ENCODE measurements at places on chromosomes 1 and 21. TPM values are rescaled to one million over a fixed set of nuclear protein-coding genes. Genes with fewer than 3 reads are reported as not detected.

DNA sequence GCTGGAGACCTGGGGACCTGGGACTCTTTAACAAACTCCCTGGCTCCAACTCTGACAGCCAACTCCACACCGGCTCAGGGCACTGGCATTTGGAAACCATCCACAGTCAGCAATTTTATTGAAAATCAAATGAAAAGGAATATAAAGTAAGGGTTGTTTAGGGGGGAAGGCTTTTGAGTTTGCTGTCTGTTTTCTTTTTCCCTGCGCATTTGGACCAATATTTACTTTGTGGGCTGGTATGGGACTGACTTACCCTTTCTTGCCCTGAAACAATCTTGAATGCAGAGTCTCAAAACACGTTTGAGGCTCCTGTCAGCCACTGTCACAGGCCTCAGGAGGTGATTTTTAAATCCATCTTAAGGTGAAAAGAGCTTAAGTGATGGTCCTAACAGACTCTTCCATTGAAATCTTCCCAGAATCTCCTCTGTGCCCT is 15.4 kb upstream of the EFHD2 start:
- no peak for DNase-seq

- no peak for DNase-seq
These were observed 19.5 kb upstream of the HLCS start for GRCh38 chr21:36985751-36986594.

DNA sequence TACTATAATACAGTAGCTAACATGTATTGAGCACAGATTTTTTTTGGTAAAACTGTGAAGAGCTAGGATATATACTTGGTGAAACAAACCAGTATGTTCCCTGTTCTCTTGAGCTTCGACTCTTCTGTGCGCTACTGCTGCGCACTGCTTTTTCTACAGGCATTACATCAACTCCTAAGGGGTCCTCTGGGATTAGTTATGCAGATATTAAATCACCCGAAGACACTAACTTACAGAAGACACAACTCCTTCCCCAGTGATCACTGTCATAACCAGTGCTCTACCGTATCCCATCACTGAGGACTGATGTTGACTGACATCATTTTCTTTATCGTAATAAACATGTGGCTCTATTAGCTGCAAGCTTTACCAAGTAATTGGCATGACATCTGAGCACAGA is 24.7 kb downstream of the LGALS8 start:
- no peak for DNase-seq

DNA sequence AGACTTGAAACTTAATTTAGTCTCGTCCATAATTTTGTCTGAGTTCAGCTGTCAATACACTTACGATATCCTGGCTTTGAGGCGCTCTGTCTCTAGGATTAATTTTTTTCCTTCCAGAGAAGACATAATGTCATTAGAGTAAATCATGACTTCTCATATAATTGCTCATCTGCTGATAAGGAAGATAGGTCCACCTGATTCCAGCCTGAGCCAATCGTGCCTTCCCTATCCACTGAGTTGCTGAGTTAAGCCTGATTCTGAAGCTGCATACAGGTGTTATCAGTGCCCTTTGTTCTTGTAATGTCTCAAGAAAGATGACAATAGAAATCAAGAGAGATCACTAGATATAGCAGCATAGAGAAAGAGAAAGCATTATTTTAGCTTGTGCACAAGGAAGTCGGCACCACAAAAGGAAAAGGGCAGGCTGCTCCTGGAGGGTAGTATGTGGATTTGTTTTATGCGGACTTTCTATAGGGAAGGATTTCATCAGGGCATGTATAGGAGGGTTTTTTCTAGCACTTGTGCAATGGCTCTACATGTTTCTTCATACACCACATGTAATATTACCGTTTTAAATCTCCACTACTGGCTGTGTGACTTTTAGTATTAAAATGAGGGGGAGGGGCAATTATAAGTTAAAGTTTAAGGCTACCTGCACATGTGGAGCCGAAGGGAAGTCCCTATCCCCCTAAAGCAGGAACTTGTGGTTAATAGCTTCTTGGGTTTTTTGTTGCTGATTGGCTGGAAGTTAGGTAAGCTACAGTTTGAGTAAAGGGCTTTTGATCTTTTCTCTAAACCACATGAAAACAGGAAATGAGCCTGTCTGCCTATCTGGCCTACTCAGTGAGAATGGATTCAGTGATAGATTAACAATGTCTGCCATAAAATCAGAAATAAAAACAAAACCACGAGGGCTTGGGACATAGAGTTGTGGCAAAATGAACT is 133.4 kb downstream of the PLPPR5 start:
- DNase-seq = no peak

- DNase-seq = no peak
These were observed 2.9 kb downstream of the UBAP2L start for GRCh38 chr1:154223621-154224020.

DNA sequence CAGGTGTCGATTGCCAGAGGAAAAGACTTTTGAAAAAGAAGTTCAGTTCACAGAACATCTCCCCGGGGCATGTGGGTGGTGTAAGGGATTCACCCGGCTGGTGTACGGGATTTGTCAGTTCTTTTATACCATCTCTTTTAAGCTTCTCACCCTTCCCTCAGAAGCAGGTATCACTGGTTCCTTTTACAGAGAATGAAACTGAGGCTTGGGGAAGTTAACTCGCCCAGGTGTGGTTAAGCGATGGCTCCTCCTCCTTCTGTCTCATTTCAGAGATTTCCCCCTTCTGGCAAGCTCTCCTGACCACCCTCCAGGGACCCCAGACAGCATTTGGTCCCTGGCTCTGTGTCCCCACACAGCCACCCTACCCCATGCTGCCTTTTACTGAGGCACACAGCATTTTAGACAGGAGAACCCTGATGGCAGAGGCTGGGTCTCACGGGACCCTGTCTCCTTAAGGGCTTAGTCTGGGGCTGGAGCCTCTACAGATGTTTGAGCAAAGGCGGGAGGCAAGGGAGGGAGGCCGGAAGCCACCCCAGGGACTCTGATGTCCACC is 2.8 kb upstream of the ECE1 start:
- DNase-seq = no peak

DNA sequence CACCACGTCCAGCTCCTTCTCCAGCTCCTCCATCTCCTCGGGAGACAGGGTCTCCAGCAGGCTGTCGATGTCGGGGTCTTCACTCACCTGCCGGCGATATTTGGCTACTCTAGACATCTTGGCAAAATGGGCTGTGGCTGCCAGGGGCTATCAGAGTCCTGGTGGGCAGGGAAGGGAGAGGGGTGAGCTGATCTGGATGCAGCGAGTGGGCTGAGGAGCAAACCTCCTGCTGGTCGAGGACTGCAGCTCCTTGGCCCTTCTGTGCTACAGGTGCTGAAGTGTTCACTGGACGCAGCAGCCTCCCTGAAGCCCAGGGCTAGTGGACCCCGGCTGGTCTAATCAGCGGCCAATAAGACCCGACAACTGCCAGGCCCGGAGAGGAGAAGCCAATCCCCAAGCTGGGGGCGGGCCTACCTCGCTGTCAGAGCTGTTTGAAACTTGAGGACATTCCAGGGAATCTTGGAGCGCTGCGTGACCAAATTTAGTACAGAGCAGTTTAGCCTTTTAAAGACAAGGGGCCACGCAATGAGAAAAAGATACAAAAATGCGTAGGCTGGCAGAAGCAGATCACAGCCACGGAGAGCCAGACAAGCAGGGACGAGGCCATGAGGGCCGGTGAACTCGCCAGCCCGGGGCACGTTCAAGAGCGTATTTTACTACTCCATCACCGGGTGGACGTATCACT is at the start of gene LMOD1:
Gene LMOD1, minus strand, starts transcription at position 325 of the 685 bp plus-strand sequence. Its CDS starts 208 bp downstream, at position 117.
- DNase-seq = peak; percentile 75

GRCh38 chr1:48683839-48684238 is 92.9 kb downstream of the BEND5 start:
- DNase-seq = no peak

DNA sequence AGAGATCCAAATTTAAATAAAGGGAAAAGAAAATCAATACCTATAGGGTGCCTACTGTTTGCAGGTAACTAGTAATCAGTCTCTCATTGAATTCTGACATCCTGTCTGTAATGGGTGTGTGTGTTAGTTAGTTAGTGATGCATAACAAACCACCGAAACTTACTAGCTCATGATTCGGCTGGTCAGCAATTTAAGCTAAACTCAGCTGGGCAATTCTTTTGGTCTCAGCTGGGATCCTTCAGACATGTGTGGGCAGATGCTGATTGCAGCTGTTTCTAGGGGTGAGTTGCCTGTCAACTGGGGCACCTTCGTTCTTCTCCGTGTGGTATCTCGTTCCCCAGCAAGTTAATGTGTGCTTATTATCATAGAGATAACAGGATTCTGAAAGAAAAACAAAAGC is 40.2 kb upstream of the ZNF124 start:
- no peak for DNase-seq

DNA sequence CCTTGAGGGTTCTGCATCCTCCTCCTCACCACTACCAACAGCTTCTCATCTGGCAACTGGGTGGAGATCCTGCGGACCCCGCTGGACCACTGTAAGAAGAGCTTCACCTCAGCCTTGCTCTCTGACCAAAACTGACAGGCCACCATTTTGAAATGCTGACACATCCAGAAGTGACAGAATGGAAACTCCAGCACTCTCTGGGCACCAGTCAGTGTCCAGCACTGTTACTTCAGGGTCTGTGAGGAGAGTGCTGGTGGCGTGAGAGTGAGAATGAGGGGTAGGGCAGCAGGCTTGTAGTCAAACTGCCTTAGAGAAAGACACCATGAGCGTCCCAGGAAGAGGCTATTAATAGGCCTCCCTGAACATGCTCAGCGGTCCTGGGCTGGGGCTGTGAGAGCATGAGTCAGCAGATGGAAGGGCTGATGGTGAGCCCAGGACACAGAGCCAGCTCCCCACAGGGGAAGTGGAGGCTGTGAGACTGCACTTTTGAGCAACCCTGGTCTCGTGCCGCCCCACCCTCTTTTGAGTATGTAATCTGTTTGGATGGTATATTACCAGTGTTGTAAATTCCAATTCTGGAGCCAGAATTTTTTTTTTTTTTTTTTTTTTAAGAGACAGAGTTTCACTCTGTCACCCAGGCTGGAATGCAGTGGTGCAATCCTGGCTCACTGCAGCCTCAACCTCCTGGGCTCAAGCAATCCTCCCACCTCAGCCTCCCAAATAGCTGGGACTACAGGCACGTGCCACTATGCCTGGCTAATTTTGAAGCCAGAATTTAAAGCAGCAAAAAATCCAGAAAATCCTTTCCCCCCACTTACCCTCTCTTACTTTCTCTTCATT is 34.4 kb upstream of the SLC30A1 start:
- no peak for DNase-seq

DNA sequence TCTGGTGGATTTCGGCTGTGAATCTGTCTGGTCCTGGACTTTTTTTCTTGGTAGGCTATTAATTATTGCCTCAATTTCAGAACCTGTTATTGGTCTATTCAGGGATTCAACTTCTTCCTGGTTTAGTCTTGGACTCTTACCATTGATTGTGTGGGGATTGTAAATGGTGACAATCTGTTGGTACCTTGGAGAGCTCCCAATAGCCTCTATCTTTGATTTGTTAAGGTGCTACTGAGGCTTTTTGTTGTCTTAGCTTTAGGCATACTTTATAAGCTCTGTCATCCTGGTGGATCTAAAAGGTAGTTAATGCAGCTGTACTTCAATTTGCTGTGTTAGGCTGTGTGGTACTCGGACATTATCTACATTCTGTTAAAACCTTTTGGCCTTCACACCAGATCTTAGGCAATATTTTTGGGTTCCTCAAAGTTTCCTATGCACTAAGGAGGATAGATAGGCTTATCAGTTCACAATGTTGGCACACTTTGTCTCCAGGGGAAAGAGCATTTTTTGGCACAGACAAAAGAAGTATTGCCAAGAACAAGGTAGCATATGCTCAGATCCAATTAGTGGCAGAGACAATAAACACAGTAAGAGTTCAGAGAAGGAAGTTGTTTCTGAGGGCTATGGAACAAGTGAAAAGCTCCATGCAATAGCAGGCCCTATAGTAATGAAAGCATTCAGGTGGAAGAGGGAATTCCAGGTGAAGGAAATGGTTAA is 230.4 kb downstream of the PDE4B start:
- DNase-seq = no peak

MIXL1 gene
- polyA plus RNA-seq = 0.51 TPM

KRTAP7-1 gene
- polyA plus RNA-seq = not detected

ZNF644 gene
- polyA plus RNA-seq = 65.6 TPM

PDE4DIP gene
- 106 TPM for polyA plus RNA-seq

FCRL1 gene
- 0.06 TPM for polyA plus RNA-seq
